ENCODE measurements at places on chromosomes 2 and 18. TPM values are rescaled to one million over a fixed set of nuclear protein-coding genes. Genes with fewer than 3 reads are reported as not detected.
A peak's percentile ranks its signal among the peaks of the same experiment; 100 is the strongest.

DNA sequence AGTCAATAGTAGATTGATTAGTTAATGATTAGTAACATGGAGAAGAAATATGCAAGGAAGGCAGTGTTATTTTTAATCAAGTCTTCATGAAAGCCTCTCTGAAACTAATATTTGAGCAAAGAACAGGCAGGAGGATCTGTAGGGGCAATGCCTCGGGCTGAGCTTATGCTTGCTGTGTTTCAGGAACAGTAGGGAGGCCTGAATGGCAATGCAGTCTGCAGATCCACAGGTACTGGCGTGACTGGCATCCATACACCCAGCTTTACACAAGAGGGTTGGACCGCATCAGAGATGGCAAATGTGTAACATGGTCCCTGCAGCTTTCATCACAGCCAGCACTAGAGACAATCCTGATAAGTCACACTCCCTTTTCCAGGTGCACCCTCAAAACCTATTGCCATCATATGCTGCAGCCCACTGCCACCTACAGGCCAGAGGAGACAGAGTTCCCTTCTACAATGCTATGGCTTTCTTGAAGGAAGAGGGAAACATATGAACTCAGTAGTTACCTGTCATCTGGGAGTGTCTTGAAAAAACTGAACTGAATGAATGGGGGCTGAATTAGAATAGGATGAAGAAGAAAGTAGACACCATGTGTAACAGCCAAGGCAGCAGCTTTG is 582.4 kb upstream of the RAB6C start:
- peak; percentile 18 for DNase-seq

DNA sequence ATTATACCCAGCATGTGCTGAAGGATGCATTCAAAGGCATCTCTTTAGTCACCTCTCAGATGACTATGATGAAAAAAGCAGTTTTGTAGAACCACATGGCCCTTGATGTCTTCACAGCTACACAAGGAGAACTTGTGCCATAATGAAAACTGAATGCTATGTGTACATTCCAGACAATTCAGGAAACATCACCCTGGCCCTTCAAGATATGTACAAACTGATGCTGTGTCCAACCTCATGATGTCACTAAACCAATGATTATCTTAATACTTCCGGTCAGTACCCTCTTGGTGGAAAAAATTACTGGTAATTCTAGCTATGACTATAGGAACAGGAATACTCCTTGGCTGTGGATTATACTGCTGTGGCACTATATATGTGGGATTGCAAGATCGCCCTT is 20.0 kb downstream of the DUSP11 start:
- DNase-seq, result no peak

- DNase-seq, result no peak
Measured at GRCh38 chr2:237296756-237297155, 117.2 kb downstream of the COL6A3 start.

DNA sequence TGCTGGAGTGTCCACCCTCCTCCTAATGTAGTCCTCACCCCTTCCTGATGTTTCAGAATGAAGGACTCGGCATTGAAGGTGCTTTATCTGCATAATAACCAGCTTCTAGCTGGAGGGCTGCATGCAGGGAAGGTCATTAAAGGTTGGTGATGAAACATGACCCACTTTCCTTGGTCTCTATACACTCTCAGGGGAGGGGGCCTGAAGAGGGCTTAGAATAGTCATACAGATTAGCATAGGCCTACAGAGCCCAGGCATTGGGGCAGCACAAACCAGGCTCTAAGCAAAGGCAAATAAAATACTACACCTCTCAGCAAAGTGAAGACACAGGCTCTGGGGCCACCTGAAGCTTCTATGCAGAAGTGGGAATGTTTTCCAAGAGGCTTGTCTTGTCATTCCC is 1.8 kb downstream of the IL36RN start:
- DNase-seq, result no peak

- DNase-seq, result no peak
Measured at GRCh38 chr2:216306868-216307267, 65.4 kb downstream of the MARCHF4 start.

- DNase-seq, result no peak
Measured at GRCh38 chr2:25388491-25388890, 46.8 kb upstream of the DNMT3A start.

- no peak for DNase-seq
Measured at GRCh38 chr2:211798868-211799267, 739.7 kb downstream of the ERBB4 start.

- DNase-seq, result no peak
Measured at GRCh38 chr2:131027566-131028528, 65.4 kb downstream of the FAM168B start.

The SLC11A1 gene
- 1.6 TPM for polyA plus RNA-seq

The SDC1 gene
- 22.8 TPM for polyA plus RNA-seq

- DNase-seq, result no peak
Measured at GRCh38 chr2:126769118-126769517, 113.2 kb downstream of the GYPC start.

DNA sequence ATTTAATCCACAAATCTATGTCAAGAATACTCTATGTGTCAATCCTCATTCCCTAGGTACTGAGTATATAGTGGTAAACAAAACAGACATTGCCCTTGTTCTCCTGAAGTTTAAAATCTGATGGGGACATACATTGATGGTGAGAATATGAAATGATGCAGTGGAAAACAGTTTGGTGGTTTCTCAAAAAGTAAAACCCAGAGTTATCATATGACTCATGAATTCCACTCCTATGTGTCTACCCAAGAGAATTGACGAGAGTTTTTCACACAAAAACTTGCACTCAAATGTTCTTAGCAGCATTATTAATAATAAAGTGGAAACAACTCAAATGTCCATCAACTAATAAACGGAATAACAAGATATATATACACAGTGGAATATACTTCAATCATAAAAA is 586.7 kb downstream of the CCDC85A start:
- no peak for DNase-seq

All from renal cortex interstitium (tissue), 15 donors.